ENCODE measurements at places on chromosomes 7 and 10.
A peak's percentile ranks its signal among the peaks of the same experiment; 100 is the strongest.

DNA sequence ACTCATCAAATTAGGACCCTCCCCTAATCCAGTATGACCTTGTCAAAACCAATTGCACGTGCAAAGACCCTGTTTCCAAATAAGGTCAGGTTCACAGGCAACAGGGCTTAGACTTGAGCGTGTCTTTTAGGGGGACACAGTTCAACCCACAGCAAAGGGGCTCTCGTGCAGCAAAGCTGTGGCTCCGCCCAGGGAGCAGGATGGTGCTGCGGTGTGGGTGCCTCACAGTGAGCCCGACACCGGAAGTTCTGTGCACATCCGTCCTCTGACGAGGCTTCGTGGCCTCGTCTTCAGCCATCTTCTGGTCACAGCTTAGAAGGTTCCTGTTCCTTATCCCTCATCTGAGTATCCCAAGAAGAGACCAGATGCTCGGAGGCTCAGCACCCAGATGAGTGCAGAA is 509.2 kb upstream of the FOXK1 start:
- DNase-seq, result no peak

GRCh38 chr10:108249940-108250339 is 1085.4 kb upstream of the SORCS1 start:
- no peak for DNase-seq

GRCh38 chr10:75395066-75395931 is 6.3 kb downstream of the ZNF503 start:
- no peak for DNase-seq

DNA sequence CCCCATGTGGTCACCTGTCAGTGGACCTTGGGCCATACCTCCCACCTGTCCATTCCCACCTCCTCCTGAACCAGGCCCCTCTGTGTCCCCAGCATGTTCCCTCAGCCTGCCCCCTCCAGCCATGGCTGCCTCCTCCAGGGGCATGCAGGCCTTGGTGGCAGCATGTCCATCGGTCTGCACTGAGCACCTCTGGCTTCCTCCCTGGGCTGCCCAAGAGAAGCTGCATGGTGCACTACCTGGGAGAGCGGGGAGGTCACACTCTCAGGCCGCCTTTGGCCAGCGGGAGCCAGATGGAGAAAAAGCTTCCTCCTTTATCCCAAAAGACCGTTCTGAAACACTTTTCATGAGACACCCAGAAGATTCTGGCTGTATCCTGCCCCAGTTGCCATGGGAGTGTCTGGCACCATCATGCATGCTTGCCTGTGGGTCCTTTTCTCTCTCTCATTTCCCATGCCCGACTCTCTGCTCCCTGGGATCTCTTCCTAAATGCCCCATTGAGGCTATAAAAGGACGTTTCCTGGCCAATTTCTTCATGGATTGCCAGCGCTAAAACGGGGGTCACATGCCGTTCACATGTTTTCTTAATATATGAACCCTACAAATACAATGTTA is 45.5 kb upstream of the MGMT start:
- DNase-seq, result no peak

DNA sequence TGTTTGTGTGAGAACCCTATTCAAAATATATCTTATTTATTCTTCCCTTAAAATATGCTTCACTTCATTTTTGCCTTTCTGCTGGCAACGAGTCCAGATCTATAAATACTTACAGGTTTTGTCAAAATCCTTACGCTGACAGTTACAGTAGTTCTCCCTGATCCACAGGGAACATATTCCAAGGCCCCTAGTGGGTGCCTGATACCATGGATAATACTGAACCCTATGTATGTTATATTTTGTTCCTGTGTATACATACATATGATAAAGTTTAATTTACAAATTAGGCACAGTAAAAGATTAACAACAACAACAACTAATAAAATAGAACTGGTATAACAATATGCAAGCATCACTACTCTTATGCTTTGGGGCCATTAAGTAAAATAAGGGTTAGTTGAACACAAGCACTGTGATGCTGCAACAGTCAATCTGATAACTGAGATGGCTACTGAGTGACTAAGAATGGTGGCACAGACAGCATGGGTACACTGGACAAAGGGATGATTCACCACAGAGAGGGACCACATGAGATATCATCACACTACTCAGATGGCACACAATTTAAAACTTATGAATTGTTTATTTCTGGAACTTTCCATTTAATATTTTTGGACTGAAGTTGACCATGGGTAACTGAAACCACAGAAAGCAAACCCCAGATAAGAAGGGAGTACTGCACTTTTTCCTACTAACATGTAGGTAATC is 29.4 kb upstream of the PCGF5 start:
- no peak for DNase-seq

- no peak for DNase-seq
These were observed 6.4 kb upstream of the ZNF862 start for GRCh38 chr7:149831741-149832219.

DNA sequence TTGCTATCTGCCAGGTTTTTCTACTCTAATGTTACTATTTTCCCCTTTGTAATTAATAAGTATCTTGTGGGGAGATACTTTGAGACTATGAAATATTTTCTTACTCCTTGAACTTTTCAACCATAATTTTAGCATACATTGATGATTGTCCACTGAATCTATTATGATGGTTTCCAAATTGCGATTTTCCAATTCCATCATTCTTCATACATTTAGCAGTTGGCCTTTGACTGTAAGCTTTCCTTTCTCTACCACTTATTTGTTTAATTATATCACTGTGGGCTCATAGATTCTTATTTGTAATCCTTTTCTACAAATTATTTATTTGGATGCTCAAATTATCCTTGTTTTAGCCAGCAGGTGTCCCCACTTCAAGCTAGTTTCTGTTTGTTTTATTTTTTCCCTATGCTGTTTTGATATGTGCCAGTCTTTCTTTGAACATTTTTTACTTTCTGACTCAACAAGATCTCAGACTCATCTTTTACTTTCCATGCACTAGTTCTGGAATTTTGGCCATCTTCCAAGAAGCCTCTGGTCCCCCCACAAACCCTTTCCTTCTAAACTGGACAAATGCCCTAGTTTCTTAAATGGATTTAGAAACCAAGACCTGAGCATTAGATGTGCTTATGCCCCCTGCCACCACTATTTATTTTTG is 11.4 kb upstream of the MRPS16 start:
- DNase-seq, result no peak

DNA sequence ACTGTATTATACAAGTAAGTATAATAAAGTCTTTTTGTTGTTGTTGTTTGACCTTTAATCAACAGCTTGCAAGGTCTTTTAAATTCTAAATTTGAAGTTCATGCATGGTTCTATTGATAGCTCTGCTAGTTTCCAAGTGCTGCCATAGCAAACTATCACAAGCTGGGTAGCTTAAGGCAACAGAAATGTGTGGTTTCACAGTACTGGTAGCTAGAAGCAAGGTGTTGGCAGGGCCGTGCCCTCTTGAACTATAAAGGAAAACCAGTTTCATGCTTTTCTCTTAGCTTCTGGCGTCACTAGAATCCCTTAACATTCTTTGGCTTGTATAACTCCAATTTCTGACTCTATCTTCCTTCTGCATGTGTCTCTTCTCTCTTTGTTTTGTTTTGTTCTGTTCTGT is 1021.9 kb upstream of the AUTS2 start:
- no peak for DNase-seq

DNA sequence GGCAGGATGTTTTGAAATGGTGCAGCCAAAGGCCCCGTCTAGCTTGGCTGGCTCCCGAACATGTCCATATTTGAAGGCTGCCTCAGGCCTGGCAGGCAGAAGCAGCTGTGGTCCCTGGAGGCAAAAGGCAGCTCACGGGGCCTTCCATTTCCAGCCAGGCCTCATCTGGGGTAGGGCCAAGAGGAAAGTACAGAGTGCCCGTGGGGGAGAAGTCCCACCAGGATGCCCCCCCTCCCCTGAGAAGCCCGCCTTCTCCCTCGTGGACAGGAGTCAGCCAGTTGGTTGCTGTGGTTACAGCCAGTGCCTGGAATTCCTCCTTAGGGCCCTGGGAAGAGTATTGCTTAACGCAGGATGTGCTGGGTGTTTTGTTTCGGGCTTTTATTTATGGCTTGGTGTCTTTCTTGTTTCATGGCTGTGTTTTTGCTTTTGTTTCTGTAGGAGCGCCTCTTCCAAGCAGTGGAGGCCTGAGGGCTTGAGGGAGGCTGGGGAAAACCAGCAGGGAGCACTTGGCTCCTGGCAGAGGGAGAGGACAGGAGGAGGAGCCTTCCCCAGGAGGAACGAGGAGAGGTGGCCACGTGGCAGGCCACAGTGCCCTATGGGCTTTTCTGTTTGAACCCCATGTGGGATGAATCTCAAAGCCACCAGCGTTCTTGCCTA is 45.4 kb downstream of the CHST3 start:
- peak; percentile 93 for DNase-seq

DNA sequence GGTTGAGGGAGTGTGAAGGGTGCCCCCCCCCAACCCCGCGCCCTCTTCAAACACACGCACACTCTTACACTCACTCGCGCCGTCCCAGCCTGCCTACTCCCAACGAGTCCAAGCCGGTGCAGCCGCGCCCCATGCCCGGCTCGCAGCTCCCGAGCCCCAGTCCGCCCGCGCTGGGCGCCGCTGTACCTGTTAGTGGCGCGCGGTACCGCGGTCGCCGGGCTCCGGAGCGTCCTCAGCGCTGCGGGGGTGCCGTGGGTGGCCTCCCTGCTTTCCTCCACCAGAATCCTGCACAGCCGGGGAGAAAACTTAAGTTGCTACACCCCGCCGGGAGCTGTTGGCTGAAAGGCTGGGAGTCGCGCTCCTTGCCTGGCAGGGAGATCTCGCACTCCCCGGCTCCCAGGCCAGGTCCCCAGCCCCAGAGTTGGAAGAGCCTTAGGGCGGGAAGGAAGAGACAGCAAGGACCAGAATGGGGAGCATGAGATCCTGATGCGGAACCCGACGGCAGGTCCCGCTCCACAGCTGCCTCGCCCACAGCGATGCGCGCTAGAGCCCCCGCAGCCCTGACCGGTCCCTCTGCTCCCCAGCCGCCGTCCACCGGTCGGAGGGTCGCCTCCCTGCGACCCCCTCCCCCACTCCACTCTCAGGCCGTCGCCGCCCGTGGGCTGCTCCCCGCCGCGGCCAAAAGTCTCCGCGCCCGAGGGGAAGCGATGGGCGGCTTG is 863 bp downstream of the ST8SIA6 start:
- peak; percentile 59 for DNase-seq

GRCh38 chr10:75367021-75367487 is 34.5 kb downstream of the ZNF503 start:
- DNase-seq, result no peak

GRCh38 chr7:139648941-139649425 is 125.5 kb downstream of the CLEC2L start:
- DNase-seq, result no peak

- DNase-seq, result no peak
These were observed 502.4 kb downstream of the GRM8 start for GRCh38 chr7:126750207-126750911.

GRCh38 chr7:3246127-3246526 is 54.9 kb upstream of the SDK1 start:
- DNase-seq, result no peak

- no peak for DNase-seq
These were observed 409.0 kb upstream of the NRP1 start for GRCh38 chr10:33743429-33743857.

- DNase-seq, result no peak
These were observed 327.5 kb upstream of the PHF14 start for GRCh38 chr7:10646194-10646593.

DNA sequence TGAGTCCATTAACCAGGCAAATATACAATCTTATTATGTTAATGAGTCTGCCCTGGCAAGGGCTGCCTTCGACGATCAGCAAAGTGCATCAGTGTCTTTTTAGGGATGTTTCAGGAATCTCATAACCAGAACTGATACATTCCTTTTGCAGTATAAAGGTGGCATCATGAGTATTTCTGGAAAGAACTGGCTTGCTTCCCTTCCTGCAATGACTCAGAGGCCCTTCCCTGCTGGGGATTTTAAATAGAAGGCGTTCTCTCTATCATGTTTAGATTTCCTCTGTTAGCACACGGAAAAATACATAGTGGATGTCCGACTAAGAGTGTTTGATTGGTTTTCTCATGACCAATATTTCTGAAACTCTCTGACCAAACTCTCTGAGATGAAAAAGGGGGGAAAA is 1.8 kb downstream of the NPS start:
- no peak for DNase-seq

DNA sequence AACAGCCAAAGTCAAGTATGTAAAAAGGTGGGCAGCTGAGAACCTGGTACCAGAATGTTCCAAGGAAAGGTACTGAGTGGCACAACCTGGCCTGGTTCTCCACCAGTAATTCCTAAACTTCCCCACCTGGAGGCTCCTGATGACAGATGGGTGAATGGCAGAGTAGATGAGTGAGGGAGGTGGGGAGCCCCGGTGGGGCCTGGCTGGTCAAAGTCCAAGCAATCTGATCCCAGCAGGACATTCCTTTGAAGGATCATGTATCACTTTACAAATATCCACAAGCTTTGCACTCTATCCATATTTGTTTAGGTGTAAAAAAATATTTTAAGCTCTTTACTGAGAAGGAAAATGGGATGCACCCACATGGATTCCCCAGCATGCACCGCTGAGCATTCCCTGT is 250.2 kb downstream of the DPP6 start:
- no peak for DNase-seq

- no peak for DNase-seq
These were observed 314.7 kb downstream of the BICC1 start for GRCh38 chr10:58827381-58827780.

GRCh38 chr10:27345455-27345920 is 104.9 kb upstream of the ACBD5 start:
- no peak for DNase-seq

GRCh38 chr7:28298870-28299518 is 113.3 kb upstream of the CREB5 start:
- DNase-seq, result peak; percentile 64

GRCh38 chr10:73467206-73467605 is 28.6 kb downstream of the PPP3CB start:
- DNase-seq, result no peak

GRCh38 chr7:109663806-109664205 is 1094.1 kb downstream of the DNAJB9 start:
- no peak for DNase-seq

- DNase-seq, result no peak
These were observed 4.8 kb upstream of the OR6V1 start for GRCh38 chr7:143047326-143047725.

DNA sequence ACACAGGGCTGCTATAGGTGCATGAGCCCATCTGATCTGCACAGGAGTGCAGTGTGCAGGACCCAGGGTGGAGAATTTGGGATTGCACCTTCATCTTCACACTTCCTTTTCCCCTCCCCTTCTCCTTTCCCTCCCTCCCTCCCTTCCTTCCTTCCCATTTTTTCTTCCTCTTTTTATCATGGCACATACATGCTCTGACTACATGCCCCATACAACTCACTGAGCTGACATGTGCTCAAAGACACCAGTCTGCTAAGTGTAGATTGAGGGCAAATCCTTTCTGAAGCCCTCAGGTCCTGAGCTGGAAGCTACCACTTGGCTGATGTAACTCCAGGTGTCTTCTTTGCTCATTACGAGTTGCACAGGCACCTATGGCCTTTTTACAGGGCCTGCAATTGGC is 365.3 kb upstream of the ZNF32 start:
- DNase-seq, result no peak

GRCh38 chr10:17203416-17203815 is 1.9 kb upstream of the TRDMT1 start:
- DNase-seq, result no peak
